ENCODE measurements at places on chromosomes 6 and 20.

DNA sequence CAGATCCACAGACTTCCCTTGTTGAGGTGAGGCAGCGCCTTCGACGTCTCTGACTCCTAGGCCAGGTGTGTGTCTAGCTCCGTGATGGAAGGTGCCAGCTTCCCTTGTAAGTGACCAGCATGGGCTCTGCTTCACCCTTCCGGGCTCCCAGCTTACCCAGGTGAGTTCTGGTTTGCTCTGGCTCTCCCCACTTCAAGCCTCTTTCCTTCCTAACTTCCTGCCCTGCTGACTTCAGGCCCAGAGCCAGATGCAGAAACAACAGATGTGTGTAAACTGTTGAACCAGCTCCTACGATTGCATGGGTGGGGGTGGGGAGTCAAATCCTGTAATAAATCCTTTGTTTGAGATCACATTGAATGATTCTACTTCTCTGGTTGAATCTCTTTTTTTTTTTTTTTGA lies 51.6 kb upstream of the BMP6 start:
- no peak for DNase-seq

GRCh38 chr6:47634210-47635047 lies 64.0 kb upstream of the ADGRF4 start:
- DNase-seq: no peak

GRCh38 chr6:6665555-6666243 lies 77.2 kb downstream of the LY86 start:
- DNase-seq: no peak

DNA sequence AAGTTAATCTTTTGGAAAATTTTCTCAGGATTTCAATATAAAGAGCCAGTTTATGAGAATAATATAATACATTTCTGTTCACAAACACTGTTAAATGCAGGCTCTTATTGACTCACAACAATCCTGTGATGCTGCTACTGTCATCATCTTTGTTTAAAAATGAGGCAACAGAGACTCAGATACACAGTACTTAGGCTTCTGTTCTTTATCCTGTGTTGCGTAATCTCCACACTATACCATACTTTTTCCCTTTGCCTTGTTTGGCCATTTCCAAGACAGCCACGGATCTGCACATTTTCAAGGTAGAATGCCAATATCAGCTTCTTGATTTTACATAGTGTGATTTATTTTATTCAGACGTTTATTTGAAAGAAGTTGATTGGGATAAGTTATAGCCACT lies 699.0 kb upstream of the CITED2 start:
- DNase-seq: no peak

DNA sequence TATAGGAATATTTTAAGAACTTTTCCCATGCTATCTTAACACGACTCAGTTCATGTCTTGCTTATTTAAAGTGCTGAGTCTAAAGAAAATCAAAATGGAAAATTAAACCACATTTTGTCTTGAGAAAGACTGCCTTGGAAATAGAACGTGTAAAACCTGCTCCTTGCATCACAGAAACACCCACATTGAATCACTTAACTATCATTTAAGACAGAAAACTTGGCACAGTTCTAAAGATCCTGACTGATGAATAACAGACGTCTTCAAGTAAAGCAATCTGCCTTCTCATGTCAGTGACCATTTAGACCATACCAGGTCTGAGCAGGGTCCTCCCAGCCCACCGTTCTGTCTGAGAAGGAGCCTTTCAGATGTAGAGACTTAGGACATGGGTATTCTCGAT lies 7.4 kb downstream of the PERP start:
- DNase-seq: no peak

DNA sequence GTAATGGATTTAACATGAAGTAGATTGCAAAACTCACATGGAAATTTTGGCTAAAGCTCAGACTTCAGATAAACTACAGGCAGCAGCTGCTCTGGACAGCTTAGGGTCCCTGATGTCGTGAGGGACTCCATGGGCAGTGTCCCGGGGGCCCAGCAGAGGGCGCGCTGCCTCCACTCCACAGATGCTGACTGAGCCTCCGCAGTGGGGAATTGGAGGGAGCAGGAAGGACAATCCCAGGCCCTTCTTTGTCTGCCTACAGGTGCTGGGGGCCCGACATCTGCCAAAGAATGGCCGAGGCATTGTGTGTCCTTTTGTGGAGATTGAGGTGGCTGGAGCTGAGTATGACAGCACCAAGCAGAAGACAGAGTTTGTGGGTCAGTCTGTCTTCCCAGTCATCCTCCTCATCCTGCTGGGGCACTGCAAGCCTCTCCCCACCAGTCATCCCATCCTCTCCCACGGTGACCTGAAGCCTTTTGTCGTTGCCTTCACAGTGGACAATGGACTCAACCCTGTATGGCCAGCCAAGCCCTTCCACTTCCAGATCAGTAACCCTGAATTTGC lies 35.9 kb downstream of the PLCG1 start:
- DNase-seq: peak; percentile 49

- DNase-seq: no peak
Observed at GRCh38 chr6:30972816-30973215, 10.7 kb upstream of the MUC21 start.

DNA sequence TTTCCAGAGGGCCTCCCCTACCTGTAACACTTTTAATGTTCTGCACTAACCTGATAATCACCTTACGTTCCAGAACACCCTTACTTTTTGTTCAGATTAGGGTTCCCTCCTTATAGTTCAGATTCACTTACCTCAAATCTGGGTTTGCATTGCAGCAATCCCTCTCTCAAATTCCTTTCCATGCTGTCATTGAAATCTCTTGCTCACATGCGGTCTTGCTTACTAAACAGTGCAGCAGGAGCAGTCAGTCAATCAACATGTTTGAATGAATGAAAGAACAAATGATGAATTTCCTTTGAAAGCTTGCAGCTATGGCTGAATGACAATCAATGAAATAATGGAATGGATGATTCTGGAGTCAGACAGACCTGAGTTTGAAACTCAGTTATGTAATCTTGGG lies 200.1 kb downstream of the HIVEP2 start:
- no peak for DNase-seq

DNA sequence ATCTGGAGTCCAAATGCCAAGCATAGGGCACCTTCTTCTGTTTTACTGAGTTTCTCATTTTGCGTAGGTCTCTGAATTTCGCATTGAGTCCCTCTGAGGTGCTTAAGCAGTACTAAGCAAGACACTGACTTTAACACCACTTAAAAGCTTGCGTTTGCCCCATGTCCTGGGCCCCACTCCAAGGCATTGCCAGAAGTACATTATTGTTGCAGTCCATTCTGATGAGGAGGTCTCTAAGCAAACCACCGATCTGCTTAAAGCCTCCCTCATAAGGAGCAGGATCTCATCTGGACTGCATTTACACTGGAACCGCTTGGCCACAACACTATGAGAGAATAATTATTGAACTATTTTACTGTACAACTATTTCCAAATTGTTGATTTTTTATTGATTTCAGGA lies 16.3 kb downstream of the BMP2 start:
- DNase-seq: no peak

- no peak for DNase-seq
Observed at GRCh38 chr20:63090682-63091571, 84.2 kb upstream of the BHLHE23 start.

- no peak for DNase-seq
Observed at GRCh38 chr6:132964101-132964867, 149.9 kb downstream of the RPS12 start.

DNA sequence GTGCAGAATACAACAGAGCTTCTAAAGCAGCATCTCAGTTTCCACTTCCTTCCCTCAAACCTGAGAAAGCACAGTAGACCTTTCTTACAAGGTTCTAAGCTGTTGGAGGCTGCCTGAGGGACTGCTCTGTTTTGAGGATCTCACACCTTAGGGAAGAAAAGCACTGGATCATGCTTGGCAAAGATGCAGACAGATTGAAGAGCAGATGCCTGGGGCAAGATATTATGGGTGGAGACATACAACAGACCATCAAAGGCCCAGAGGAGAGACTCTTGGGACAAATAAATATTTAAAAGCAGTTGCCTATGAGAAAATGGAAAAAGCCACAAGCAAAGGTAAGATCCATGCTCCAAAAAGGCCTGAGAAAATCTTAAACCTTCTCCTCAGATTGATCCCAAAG lies 6.2 kb downstream of the ZNF337 start:
- no peak for DNase-seq

DNA sequence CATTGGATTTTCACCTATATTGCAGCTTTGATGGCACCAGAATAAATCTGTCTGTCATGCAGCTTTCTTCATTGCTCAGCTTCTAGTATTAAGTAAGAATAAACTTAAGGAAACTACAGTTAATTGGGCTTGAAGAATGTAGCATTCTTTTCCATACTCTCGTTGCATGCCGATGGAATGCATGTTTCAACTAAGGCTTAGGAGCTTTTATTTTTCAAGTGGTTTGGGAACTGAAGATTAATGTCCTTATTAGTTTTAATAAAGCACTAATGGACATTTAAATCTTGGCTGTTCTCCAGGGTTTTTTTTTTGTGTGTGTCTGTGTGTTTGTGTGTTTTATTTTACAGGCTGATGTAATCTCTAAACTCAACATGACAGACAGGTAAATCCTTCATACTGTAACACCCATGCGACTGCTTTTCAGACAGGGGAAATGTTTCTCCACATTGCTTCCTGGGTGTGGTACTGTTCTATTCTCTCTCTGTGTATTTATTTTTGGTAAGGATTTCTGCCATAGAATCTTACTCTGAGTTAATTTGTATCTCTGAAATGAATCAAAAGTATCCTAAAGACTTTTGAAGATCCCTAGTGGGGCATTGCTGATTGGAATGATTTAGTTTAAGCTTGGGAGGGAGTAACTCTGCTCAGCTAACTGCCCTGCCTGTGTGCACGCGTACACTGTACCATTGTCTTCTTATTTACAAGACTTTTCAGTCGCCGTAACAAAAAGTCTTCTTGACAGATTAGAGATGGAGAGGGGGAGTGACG lies 38.0 kb downstream of the SLC9A8 start:
- no peak for DNase-seq
